Myocyte (in vitro differentiated cells): ENCODE measurements at places on chromosomes 2 and 18. TPM values are rescaled to one million over a fixed set of nuclear protein-coding genes. Genes with fewer than 3 reads are reported as not detected.

DNA sequence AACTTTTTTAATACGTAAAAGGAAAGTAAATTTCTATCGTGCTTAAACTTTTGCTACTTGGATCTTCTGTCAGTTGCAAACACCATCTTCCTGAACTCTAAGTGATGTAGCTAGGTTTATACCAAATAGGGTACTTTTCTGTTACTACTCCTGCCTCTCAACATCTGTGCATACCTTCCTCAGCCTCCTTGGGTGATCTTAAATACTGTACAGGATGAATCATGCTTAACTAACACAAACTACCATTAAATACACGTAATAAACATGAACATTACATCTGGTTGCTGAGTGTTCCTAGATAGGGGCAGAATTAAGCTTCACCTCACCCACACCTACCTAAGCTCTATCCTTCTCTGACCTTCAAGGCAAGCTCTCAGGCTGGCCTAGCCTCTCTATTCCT, 398.0 kb downstream of the TXNL1 start:
- no peak for DNase-seq

UGT1A1 gene
- not detected in 2 replicates for total RNA-seq

- DNase-seq = peak; percentile 38
Observed at GRCh38 chr2:219475697-219476651, 22.7 kb upstream of the GMPPA start.

DNA sequence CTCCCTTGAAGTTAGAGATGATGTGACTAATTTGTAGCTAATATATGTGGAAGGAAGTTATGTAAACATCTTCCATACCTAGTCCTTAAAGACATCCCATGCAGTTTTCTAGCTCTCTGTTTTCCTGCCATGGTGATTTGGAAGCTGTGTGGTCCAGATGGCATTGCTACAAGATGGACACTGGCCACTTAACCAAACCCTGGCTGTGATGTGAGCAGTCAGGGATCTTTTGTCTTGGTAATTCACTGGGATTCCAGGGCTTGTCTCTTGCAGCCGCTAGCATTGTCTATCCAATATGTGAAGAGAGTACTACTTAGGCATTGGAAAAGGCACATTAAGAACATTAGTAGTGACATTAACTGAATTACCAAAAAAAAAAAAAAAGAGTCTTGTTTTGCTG, 139.9 kb upstream of the DOCK10 start:
- peak; percentile 3 for DNase-seq

DNA sequence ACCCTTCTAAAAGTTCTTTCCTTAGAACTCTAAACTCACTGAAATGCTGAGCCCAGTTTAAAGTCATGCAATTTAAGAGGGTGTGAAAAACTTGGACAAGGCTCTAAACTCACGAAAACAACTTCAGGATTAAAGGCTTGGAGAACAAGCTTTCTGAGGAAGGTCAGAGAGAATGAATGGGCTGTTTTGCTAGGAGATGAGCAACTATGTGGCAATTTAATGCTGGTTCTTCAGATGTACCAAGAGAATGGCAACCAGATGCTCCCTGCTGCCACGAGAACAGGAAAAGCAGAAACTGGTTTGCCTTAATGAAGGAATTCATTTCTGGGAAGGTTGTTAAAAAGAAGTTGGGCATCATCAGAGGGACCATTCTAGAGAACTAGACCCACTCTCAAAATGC, 77.8 kb upstream of the PMAIP1 start:
- peak; percentile 34 for DNase-seq

DNA sequence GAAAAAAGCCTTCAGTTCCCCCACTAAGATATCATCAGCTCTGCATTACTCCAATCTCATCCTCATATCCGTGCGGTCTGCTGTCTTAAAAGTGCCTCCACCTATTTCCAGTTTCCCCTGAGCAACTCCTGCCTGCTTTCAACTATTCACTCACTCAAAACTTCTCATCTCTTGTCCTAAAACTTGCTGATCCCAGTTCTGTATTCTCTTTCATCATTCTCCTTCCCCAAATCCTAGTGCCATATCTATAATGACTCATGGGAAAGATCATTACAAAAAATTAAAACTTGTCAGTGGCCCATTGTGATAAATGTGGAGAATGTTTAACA, 20.0 kb downstream of the ACVR1 start:
- DNase-seq = no peak

SLC23A3 gene
- total RNA-seq = 0.26 TPM in 1 of 2 replicates, not detected in the other

- DNase-seq = no peak
Observed at GRCh38 chr18:62529597-62529996, 6.8 kb downstream of the ZCCHC2 start.

- DNase-seq = no peak
Observed at GRCh38 chr2:129281791-129282530, 697.5 kb upstream of the RAB6C start.
